ENCODE measurements at places on chromosomes 13 and 19.
A peak's percentile ranks its signal among the peaks of the same experiment; 100 is the strongest.

GRCh38 chr19:48481846-48482639 lies 12.9 kb downstream of the CYTH2 start:
- DNase-seq: no peak

GRCh38 chr19:3397266-3398022 lies 31.1 kb downstream of the NFIC start:
- DNase-seq: no peak

DNA sequence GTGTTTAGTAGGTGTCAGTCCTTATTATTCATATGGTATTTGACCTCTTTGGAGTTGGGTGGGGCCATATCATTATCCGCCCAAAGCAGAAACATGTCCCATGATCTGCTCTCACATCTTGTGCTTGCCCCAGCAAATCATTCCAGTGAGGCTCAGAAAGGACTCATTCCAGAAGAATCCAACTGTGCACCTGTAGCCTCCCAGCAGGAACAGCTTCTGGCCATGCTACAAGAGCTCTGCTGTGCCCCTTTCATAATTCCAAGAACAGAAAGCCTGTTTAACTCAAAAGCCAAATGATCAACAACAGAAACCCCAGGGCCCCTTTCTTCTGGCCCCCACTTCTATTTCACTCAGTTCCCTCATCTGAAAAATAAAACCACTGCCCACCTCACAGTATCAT lies 673.1 kb downstream of the DIAPH3 start:
- DNase-seq: no peak

GRCh38 chr13:51235756-51236490 lies 13.7 kb downstream of the FAM124A start:
- DNase-seq: no peak

DNA sequence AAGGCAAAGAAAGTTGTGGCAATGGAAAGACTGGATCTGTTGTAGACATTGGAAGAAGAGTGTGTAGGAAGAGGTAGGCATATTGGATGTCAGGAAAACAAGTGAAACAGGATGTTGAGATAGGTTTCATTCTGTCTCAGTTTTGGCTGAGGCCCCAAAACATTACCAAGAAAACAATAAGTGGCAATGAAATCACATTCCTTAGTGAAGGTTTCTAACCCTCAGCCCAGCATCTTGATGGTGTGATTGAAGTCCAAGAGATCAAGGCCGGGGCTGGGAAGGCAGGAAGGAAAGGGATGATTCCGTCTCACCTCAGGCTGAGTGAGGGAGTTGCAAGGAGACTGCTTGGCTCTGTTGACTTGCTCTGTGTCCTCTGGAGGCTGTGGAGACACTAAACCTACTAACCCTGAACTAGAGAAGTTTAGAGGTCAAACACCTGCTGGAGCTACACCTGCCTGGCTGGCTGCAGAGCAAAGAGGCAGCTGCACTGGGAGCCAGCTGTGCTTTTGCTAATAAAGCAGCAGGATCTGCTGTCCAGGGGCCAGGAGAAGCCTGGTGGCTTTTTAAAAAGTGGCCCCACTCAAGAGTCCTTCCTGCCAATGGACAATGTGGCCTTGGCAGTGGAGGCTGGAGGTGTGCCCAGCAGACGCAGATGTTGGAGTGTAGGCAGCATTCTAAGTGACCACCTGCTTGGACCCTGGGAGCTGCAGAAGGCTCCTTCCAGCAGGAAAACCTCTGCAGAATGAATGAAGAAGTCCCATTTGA lies 53.6 kb downstream of the DGKH start:
- DNase-seq: no peak

- DNase-seq: no peak
Measured at GRCh38 chr13:94548382-94548781, 47.6 kb downstream of the TGDS start.

GRCh38 chr13:113828282-113828825 lies 35.5 kb downstream of the GAS6 start:
- no peak for DNase-seq

GRCh38 chr13:27355894-27356293 lies 68.5 kb upstream of the GTF3A start:
- DNase-seq: no peak

- DNase-seq: no peak
Measured at GRCh38 chr13:22189176-22190048, 518.5 kb downstream of the FGF9 start.

GRCh38 chr13:113548171-113548641 lies 36.3 kb upstream of the TFDP1 start:
- no peak for DNase-seq

DNA sequence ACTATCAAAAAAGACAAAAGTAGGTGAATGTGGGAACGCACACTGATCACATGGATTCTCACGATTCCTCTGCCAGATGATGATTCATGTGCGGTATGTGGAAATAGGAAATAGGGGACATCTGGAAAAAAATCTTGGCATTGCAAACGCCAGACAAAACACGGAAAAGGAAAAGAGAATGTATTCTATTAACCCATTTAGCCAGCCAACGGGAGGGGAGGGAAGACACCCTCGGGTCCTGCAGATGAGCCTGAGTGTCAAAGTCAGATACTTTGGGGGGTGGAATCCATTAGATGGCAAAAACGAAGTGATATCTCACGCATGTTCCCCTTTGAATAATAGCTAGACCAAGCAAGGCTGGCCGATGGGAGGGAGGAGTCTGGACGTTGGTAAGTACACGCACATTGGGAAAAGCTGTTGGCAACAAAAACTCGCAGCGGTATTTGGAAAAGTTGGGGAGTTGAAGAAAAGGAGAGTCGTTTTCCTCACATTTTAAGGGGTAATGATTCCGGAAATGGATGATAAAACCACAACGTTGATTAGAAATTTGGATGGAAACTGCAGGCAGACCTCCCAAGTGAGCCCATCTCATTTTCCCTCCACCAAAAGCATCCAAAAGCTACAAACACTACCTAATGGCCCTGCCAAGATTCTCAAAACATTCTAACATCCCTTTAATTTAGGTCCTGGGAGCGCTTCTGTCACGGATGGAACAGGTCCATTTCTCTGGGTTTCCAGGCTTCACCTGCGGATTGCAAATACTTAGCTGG lies 73.6 kb downstream of the COL4A1 start:
- DNase-seq: no peak

- no peak for DNase-seq
Measured at GRCh38 chr13:95235974-95236373, 65.3 kb downstream of the ABCC4 start.

DNA sequence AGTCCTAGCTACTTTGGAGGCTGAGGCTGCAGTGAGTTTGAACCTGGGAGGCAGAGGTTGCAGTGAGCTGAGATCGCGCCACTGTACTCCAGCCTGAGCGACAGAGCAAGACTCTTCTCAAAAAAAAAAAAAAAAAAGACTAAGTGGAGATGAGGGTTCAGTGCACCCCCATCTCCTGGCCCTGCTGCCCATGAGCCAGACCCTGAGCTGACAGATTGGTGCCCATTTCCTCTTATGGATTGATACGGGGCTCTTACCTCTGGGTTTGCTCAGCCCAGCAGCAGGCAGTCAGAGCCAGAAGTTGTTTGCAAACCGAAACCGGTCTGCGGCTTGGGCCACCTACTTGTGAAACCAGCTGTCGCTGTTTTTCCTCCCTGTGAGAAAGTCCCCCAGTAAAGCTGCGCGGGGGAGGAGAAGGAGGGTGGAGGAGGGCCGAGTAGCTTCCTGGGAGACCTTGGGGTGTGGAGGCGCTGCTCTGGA lies 36.9 kb downstream of the ARRDC2 start:
- peak; percentile 88 for DNase-seq

- DNase-seq: no peak
Measured at GRCh38 chr13:34164582-34164981, 346.6 kb downstream of the RFC3 start.

GRCh38 chr19:41928754-41929535 lies 696 bp upstream of the ERFL start:
- no peak for DNase-seq

GRCh38 chr13:99178636-99179035 lies 22.0 kb upstream of the UBAC2 start:
- no peak for DNase-seq

DNA sequence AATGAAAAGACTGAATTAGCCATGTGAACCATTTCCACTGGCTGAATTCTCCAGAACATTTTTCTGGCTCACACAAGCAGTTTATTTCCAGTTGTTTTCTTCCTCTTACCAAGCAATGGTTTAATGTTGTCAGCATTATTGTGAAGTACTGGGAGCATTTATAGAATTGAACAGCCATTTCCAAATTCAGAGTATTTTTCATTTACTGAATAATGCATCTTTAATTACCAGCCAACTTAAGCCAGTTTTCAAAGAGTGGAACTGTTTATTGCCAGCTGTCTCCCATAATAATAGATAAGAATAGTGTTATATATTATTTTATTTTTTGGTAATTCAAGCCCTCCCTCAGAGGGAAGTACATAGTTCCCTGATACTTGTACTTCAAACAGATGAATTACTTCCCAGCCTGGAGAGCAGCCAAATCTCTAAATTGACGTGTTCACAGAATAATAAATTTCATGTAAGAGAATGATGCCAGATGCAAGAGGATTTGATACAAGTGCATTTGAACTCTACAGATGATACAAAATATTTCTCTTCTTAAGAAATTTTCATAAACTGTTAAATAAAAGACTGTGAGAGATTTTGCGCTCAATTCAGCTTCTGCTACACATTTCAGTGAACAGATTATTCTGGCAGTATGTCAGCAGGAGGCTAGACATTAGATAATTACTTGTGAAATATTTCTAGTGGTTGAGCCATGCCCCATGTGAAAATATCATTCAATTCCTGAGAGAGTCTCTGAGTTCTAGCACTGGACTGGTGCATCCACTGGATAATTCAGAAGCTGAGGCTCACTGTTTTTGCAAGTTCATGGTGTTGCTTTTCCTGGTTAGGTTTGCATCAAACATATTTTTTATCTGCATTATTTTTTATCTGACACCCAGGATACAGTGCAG lies 315.9 kb downstream of the SLC7A1 start:
- no peak for DNase-seq

DNA sequence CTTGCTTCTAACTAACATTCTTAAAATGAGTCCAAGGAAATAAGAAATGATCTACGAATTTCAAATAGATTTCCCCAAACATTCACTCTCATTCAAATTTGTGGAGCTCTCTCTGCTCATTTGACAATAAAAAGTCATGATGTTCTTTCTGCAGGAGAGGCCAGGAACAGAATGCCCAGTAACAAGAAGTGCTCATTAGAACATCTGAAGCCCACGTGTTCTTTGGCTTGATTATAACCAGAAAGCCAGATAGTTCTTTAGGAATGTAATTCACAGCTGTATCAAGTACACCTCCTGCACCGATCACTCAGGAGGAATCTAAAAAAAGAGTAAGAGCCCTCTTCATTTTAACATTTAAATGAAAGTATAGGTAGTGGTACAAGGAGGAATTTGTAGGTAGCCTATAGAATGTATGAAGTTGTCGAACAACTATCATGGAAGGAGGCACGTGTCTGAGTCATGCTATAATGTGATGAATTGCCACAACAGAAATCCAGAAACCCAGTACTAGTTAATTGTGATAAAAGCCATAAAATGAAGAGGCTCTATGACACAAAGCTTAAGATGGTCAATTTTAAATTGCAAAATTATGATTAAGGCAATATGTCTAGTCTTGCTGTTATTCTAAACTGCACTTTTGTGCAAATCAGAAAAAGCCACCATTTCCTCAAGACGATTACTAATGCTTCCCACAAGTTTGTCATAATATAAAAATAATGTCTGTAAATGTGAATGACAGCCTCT lies 12.8 kb downstream of the MEDAG start:
- DNase-seq: no peak

DNA sequence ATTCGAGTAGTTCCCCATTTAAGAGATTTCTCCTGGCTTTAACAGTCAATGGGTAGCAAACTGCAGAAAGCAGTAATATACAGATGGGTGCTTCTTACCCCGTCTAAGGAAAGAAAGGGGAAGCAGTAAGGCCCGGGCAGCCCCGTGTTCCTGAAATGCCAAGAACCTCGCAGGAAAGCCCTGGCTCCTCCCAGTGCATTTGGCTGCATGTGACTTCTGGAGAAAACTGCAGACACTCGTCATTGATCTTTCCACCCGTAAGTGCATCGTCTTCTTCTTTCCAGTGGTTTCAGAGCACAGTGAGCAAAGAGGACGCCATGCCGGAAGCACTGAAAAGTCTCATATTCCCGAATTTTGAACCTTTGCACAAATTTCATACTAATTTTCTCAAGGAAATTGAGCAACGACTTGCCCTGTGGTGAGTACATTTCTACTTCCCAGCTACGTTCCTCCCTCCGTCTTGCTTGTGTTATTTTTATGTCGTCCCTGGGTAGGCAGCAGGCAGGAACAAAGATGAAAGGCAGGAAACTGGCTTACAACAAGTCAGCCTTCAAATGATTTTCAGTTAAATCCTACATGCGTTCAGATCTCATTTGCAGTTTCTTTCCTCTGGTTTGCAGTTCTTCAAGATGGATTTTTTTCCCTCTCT lies 165.2 kb downstream of the STK24 start:
- no peak for DNase-seq

- no peak for DNase-seq
Measured at GRCh38 chr19:34370983-34371382, 6.0 kb downstream of the GPI start.

GRCh38 chr19:54333586-54334298 lies 5.2 kb downstream of the LILRA4 start:
- DNase-seq: no peak

- DNase-seq: no peak
Measured at GRCh38 chr13:44487989-44488388, 88.1 kb downstream of the TSC22D1 start.

DNA sequence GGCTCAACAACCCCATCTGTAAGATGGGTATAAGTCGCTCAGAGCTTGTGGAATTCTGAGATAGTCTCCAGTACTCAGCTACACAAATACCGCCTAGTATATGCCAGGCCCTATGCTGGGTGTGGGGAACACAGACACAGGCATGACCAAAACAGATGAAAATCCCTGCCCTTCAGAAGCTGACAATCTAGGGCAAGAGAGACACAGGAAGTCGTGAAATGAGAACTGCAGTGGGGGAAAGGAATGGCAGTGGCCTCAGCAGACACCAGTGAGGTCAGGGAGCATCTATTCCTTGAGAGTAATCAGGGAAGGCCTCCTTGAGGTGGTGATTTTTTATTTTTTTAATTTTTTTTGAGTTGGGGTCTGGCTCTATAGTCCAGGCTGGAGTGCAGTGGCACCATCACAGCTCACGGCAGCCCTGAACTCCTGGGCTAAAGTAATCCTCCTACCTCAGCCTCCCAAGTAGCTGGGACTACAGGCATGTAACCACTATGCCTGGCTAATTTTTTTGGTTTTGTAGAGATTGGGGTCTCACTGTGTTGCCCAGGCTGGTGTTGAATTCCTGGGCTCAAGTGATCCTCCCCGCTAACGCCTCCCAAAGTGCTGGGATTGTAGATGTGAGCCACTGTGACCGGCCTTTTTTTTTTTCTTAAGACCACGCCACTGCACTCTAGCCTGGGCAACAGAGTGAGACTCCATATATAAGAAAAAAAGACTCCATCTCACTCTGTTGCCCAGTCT lies 3.2 kb downstream of the TMIGD2 start:
- no peak for DNase-seq

GRCh38 chr13:99151516-99151915 lies 49.1 kb upstream of the UBAC2 start:
- no peak for DNase-seq

Measured in activated T-helper 1 cell treated with anti-CD3 and anti-CD28 coated beads, Interleukin-12 subunit alpha, Interleukin-12 subunit beta, Interleukin-2, Interleukin-4 antibody, amounts not matched to agents 30 ng/mL and 10 ng/mL and 1 ng/mL, durations not matched to agents 14 hours and 24 hours and 36 hours (primary cell).